ENCODE measurements at places on chromosomes 7 and 10. TPM values are rescaled to one million over a fixed set of nuclear protein-coding genes. Genes with fewer than 3 reads are reported as not detected.

Gene PPP1R9A
- 42.8 TPM for total RNA-seq

Gene OR9A2
- not detected for total RNA-seq

DNA sequence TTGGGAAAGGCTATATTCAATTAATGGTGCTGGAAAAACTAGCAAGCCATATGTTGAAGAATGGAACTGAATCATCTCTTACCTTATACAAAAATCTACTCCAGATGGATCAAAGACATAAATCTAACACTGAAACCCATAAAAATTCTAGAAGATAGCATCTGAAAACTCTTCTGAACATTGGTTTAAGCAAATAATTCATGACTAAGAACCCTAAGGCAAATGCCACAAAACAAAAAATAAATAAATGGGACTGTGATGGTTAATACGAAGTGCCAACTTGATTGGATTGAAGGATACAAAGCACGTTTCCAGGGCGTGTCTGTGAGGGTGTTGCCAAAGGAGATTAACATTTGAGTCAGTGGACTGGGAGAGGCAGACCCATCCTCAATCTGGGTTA, 1130.0 kb downstream of the DNAJB9 start:
- DNase-seq: no peak

GRCh38 chr10:2137549-2138174, 400.3 kb upstream of the ADARB2 start:
- DNase-seq: no peak

- DNase-seq: no peak
These were observed 474.3 kb downstream of the SEMA3D start for GRCh38 chr7:84712374-84713121.
